Natural killer cell (primary cell): ENCODE measurements at places on chromosomes 2 and 18. TPM values are rescaled to one million over a fixed set of nuclear protein-coding genes. Genes with fewer than 3 reads are reported as not detected.
A peak's percentile ranks its signal among the peaks of the same experiment; 100 is the strongest.

The GNAL gene
- 10.9 TPM for total RNA-seq

The SLC9A2 gene
- not detected for total RNA-seq

The DHRS9 gene
- not detected for total RNA-seq

The STAMBP gene
- 25.3 TPM for total RNA-seq

DNA sequence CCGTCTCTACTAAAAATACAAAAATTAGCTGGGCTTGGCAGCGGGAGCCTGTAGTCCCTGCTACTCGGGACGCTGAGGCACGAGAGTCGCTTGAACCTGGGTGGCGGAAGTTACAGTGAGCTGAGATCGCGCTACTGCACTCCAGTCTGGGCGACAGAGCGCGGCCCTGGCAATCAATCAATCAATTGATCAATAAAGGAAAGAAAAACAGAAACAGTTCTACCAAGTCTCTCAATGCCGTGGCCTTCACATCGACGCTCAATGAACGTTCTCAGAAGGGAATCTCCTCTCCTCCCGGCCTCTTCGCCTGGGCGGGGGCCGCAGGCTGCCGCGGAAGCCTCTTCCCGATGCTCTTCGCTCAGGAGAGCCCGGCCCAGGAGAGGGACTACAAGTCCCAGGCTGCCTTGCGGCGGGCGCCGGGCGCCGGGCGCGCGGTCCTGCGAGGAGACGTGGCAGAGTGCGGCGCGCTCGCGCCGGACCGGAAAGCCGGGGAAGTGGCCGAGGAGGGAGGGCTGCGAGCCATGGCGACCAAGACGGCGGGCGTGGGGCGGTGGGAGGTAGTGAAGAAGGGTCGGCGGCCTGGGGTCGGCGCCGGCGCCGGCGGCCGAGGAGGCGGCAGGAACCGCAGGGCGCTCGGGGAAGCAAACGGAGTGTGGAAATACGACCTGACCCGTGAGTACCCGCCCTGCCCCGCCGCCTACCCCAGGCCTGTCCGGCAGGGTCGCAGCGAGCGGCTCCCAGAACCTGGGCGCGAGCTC lies at the start of gene TMEM214:
TMEM214 (plus strand) TSS at position 471 of the 758 bp plus-strand sequence; CDS start at position 522, 51 bp downstream.
- H3K36me3 ChIP-seq, result peaks cover 29% of the 10 kb centered on the region
- DNase-seq, result peak; percentile 77
- H3K27me3 ChIP-seq, result no peaks in the 10 kb centered on the region
- peak within 1 kb of the TSS; percentile 90 for H3K4me3 ChIP-seq
- H3K4me1 ChIP-seq, result peaks cover 18% of the 10 kb centered on the region
- H3K27ac ChIP-seq, result peak within 1 kb of the TSS; percentile 79

GRCh38 chr18:23032030-23032582 lies 99.0 kb downstream of the RBBP8 start:
- DNase-seq, result no peak
- no peak overlapping the region for H3K4me3 ChIP-seq
- H3K4me1 ChIP-seq, result no peaks in the 10 kb centered on the region
- H3K36me3 ChIP-seq, result no peaks in the 10 kb centered on the region

DNA sequence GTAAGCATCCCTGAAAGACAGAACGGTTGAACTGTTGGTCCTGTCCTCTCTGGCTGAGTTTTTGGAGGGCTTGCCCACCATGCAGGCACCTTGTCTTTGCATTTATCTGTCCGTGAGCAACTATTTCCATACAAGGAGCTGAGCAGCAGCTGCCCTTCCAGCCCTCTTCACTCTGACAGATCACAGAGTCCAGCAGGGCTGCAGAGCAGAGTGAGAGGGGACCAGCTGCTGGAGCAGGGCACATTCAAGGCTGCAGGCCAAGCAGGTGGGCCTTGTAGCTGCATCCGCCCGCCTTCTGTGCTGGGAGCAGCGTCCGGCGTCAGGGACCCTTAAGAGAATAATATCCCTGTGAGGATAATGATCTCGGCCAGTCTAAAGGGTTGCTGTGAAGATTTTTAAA lies 9.5 kb downstream of the SMYD1 start:
- no peak for DNase-seq
- no peak overlapping the region for H3K4me3 ChIP-seq
- no peaks in the 10 kb centered on the region for H3K4me1 ChIP-seq
- no peaks in the 10 kb centered on the region for H3K27me3 ChIP-seq
- no peak overlapping the region for H3K27ac ChIP-seq
- H3K36me3 ChIP-seq, result no peaks in the 10 kb centered on the region

DNA sequence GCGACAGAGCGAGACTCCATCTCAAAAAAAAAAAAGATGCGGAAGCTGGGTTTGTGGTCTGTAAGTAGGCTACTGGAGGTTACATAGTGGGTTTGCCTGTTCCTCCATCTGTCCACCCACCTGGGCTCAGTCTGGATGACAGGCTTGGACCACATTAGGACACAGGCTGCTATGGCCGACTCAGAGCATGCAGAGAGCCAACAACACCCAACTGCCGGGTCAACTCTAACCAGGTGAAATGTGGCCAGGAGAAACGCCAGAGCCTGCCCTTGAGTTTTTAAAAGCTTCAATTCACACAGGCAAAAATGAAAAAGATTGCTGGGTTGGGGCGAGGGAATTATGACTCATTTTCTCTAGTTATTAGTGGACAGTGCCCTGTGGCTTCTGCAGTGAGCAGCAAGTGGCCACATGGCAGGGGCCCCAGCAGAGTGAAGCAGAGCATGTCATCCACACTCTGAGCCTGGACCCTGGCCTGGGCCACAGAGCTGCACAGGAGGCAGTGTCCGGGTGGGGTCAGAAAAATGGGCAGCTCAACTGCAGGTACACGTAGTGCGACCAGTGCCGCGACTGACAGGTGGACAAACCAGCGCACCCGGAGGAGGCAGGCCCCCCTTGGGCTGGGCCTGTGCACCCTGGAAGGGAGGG lies 67.4 kb downstream of the BIN1 start:
- H3K36me3 ChIP-seq, result no peaks in the 10 kb centered on the region
- no peak overlapping the region for H3K27ac ChIP-seq
- H3K4me1 ChIP-seq, result no peaks in the 10 kb centered on the region
- no peak for DNase-seq

DNA sequence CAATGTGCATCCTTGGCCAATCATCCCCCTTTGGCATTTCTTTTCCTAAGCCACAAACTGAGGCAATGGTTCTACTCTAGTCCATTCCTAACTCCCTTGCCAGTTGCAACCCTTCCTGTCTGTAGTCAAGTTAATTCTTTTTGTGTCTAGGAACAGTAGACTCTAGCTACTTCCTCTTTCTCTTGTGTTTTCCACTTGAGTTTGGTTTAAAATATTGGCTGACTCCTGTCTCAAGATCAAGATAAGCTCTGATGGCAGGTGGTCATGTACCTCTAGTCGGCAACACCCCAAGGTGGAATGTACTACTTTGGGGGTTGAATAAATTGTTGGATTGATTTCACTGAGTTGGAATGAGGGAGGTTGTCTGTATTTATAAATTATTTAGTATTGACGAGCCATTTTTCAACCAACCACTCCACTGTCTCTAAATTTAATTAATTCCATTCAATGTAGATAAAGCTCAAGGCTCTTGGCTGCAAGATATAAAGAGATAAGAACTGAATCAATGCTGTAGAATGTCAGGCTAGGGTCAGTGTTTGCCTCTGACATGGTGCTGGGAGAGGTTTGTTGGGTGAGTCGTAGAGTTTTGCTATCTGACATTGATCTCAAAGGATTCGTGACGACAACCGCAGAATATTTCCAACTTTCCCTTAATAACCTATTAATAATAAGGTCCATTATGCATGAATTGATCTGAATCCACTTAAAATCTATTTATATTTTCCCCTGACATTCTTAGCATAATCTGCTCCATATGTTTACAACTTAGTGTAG lies 188.7 kb upstream of the APCDD1 start:
- no peaks in the 10 kb centered on the region for H3K27me3 ChIP-seq
- no peak overlapping the region for H3K27ac ChIP-seq
- no peak overlapping the region for H3K4me3 ChIP-seq
- H3K36me3 ChIP-seq, result no peaks in the 10 kb centered on the region
- no peak for DNase-seq

- H3K27ac ChIP-seq, result peak overlapping the region; percentile 80
- DNase-seq, result peak; percentile 61
- peak overlapping the region; percentile 10 for H3K4me3 ChIP-seq
- H3K4me1 ChIP-seq, result peaks cover 17% of the 10 kb centered on the region
Observed at GRCh38 chr2:64727013-64727767, 73.5 kb upstream of the SERTAD2 start.

GRCh38 chr18:58032233-58032632 lies 11.8 kb upstream of the NEDD4L start:
- DNase-seq, result no peak
- no peak overlapping the region for H3K27ac ChIP-seq
- H3K4me1 ChIP-seq, result no peaks in the 10 kb centered on the region

- H3K36me3 ChIP-seq, result no peaks in the 10 kb centered on the region
- H3K27ac ChIP-seq, result no peak overlapping the region
- H3K4me1 ChIP-seq, result no peaks in the 10 kb centered on the region
- H3K27me3 ChIP-seq, result no peaks in the 10 kb centered on the region
Observed at GRCh38 chr2:177275743-177276055, 11.2 kb upstream of the NFE2L2 start.

DNA sequence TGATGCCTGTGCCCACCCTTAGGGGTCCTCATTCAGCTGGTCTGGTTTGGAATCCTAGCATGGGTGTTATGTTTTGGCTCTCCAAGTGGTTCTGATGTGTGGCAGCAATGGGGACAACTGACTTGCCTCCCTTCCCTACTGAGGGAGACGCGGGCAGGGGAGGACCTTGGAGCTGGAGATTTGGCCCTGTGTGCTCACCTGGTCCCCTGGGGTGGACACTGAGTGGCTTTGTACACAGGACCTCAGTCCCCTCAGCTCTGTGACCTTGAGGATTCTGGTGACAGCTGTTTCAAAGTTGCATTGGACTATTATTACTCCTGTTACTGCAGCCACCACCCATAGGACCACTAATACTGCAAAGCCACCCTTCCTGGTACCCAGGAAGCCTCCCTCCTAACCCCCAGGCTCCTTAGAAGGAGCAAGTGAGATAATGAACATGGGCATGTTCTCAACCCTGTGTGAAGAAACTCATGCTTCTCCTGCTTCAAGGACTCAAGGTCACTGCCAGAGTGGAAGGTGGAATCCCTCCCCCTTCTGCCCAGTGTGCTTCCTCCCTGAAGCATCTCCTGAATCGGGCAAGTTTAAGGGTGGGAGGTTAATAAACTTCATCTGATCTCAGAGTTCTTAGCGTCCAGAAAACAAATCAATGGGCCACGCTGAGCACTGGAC lies 26.5 kb downstream of the TMEM182 start:
- H3K27ac ChIP-seq, result no peak overlapping the region
- H3K4me3 ChIP-seq, result no peak overlapping the region
- H3K36me3 ChIP-seq, result no peaks in the 10 kb centered on the region
- H3K27me3 ChIP-seq, result no peaks in the 10 kb centered on the region
- H3K4me1 ChIP-seq, result no peaks in the 10 kb centered on the region
- no peak for DNase-seq

DNA sequence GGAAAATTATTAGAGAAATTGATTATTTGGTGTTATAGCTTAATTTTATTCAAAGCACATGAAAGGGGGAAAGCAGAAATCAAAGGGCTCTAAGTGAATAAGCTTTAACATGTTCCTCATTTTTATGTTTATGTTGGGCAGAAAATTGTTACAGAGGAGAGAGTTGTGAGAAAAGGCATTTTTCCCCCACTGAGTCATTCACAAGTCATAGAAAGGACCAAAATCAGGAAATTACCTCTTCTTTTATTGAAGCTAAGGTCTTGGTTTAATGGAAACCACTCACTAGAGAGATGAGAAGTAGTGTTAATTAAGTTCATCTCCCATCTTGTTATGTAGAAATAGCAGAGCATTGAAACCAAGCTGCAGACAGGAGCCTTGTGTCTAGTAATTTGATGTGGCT lies 175.3 kb upstream of the THUMPD2 start:
- no peaks in the 10 kb centered on the region for H3K36me3 ChIP-seq
- H3K27ac ChIP-seq, result no peak overlapping the region
- H3K27me3 ChIP-seq, result no peaks in the 10 kb centered on the region
- H3K4me1 ChIP-seq, result no peaks in the 10 kb centered on the region

- H3K27ac ChIP-seq, result peak overlapping the region; percentile 86
- H3K4me1 ChIP-seq, result peaks cover 11% of the 10 kb centered on the region
- DNase-seq, result peak; percentile 61
- H3K4me3 ChIP-seq, result peak overlapping the region; percentile 74
- H3K27me3 ChIP-seq, result no peaks in the 10 kb centered on the region
Observed at GRCh38 chr2:64524604-64525316, 632 bp downstream of the AFTPH start.

DNA sequence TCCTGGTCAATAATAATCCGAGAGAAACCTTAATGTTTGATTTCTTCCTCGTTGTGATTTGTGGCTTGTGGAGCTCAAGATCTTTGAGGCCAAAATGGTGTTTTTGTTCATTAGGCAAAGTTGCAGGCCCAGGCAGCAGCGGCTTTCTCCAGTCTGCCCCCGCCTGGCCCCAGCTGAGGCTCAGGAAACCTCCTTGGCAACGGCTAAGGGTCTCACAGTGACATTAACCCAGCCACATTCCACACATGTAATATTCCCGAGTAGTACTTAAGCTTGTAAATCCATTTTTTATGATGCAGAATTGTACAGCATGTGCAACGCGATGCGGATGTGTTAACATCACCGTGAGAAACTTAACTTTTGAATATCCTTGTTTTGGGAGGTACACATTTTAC lies 200.1 kb downstream of the BCL11A start:
- no peak overlapping the region for H3K4me3 ChIP-seq
- H3K27ac ChIP-seq, result peak overlapping the region; percentile 90
- H3K27me3 ChIP-seq, result no peaks in the 10 kb centered on the region

DNA sequence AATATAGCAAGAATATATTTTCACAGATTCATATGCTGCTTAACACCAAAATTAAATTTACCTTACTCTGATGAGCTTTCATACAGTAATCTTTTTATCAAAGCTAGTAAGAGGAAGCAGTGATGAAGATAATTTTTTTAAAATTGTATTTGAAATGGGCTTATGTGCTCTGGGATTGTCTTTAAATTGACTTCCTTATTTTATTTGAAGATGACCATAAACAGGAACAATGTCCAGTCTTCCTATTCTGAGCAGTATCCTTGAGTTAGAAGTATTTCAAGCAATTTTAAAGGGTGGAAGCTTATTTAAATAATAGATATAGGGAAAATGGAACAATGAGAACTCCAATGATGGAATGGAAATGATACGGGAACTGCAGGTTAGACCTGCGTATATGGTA lies 211.6 kb downstream of the MCFD2 start:
- no peak overlapping the region for H3K27ac ChIP-seq
- no peaks in the 10 kb centered on the region for H3K27me3 ChIP-seq
- peaks cover 6% of the 10 kb centered on the region for H3K4me1 ChIP-seq
- no peak for DNase-seq
- H3K36me3 ChIP-seq, result no peaks in the 10 kb centered on the region

- no peak overlapping the region for H3K27ac ChIP-seq
- H3K4me3 ChIP-seq, result no peak overlapping the region
- no peaks in the 10 kb centered on the region for H3K4me1 ChIP-seq
Observed at GRCh38 chr2:50449306-50449705, 582.6 kb downstream of the NRXN1 start.

- no peaks in the 10 kb centered on the region for H3K36me3 ChIP-seq
- no peak for DNase-seq
- H3K4me1 ChIP-seq, result no peaks in the 10 kb centered on the region
- H3K4me3 ChIP-seq, result no peak overlapping the region
- H3K27ac ChIP-seq, result no peak overlapping the region
Observed at GRCh38 chr2:173681881-173682650, 283.1 kb downstream of the SP3 start.
